NCI-H446 (cell line): ENCODE measurements at places on chromosomes 4 and X.

DNA sequence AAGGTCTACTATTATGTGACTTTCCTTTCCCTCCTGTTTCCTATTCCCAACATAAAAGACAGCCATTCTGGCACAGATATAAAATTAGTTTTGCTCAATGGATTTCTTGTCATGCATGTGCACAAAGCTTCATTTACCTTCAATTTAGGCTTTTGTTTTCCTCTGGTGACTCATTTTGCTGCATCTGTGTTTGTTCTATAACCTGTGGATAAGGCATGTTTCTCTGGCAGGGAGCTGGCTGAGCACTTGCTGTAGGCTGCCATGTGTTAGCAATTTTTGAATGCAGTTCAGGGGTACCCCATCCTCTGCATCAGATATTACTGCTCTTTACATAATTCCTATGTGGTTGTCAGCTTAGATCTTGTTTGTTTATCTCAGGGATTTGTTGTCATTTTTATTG is 202.8 kb upstream of the GRID2 start:
- DNase-seq: peak; percentile 92

GRCh38 chr4:66565801-66566200 is 895.5 kb upstream of the EPHA5 start:
- DNase-seq: no peak

GRCh38 chrX:34631479-34632220 is 25.4 kb downstream of the TMEM47 start:
- DNase-seq: no peak

DNA sequence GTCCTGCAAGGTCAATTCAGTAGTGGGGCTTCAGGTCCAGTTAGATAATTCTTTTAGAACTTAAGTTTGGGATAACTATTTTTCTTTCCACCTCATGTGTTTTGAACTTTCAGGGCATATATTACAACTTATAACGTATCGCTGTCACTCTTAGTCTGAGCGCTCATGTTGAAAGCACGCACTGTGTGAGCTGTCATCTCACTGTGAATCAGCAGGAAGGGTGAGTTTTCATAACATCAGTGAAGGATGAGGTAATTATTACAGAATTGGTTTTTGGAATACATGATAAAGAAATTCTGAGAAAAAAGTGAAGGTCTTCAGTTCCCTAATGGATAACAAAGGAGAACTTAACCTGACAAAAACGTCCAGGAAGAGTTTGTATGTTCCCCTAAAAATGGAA is 45.1 kb upstream of the SLC4A4 start:
- DNase-seq: no peak

- no peak for DNase-seq
Measured at GRCh38 chrX:40875476-40875875, 140.1 kb upstream of the MED14 start.

- DNase-seq: no peak
Measured at GRCh38 chrX:69068301-69069085, 96.8 kb downstream of the PJA1 start.

DNA sequence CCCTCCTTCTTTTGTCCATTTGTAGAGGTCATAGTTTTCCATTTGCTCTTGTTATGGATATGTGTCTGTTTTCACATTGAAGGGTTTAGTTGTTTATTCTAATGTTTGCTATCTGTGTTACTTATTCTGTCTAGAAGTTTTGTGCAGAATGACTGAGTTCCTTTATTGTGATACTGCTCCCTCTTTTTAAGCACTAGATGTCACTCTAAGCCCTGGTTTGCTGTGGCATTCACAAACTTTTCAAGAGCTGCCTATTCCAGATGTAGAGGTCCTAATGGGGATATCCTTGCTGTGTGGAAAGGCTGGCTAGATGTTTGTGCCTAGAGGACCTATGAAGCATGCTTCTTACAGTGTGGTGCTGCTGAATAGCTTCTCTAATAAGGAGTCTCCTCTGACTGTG is 338.6 kb downstream of the SPIN4 start:
- no peak for DNase-seq

DNA sequence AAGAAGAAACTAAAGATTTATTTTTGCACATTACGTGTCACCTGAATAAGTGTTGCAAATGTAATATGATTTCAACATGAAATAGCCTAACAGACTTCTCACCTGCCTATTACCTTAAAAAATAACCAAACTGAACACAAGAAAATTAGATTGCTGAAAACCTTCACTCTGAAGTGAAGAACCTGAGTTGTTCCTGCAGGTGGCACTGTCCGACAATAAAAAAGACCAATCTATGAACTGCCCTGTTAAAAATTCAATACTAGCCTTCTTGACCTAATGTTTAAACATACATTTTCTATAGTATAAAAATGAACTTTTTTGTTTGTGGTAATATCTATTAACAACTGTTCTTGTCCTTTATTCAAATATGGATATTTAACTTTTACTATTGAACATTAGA is 69.2 kb upstream of the PNPLA4 start:
- DNase-seq: peak; percentile 18

DNA sequence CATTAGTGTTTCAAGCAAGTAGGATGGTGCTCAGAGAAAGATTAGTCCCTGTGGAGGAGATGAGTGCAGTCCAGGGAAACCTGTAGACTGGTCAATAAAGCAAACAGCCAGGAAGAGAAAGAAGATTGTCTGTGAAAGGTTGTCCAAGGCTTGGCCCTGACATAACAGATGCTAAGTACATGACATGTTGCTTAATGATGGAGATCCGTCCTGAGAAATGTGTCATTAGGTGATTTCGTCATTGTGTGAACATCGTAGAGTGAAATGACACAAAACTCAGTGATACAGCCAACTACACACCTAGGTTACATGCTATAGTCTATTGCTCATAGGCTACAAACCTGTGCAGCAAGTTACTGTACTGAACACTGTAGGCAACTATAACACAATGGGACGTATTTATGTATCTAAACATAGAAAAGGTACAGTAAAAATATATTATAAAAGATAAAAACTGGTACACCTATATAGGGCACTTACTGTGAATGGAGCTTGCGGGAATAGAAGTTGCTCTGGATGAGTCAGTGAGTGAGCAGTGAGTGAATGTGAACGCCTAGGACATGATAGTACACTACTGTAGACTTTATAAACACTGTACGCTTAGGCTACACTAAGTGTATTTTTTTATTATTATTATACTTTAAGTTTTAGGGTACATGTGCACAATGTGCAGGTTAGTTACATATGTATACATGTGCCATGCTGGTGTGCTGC is 9.0 kb upstream of the PRSS48 start:
- DNase-seq: no peak

DNA sequence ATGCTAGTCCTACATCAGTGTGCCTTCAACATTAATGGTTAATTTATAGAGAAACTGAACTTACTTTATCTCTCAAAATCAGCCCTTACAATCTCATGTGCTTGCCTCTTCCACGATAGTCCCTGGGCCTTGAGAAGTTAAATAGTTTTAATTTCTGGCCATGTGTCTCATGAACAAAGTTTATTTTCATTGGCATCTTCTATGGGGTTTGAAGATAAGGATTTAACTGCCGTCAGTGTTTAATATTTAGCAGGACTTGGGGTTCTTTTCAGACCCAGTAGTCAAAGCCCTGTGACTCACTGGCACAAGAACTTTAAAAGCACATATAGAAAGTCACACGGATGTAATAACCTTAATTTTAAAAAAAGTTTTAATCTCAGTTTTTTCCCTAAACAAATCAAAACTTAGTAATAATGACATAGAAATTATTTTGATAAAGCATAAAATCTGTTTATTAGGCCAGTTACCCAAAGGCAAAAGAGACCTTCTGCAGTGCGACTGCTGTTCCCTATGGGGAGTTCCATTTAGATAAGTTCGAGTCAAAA is 10.1 kb upstream of the MPP1 start:
- DNase-seq: no peak

GRCh38 chr4:153221783-153222706 is 17.8 kb downstream of the TRIM2 start:
- no peak for DNase-seq

DNA sequence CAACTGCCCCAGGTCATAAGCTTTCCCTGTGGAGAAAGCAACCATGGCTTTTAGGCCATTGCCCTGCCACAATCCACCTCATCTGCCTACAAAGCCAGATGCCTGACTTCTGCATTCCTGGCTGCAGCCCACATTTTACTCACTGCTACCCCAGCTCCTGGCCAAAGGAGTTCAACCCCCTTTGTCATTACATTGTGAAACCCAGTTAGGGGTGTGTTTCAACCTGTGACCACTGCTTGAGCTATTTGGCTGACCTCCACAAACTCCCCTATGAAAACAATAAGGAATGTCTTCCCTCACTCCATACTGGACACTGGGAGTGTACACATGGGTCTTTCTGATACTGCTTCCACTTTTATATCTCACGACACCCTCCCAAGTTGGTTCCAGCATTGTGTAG is 589.2 kb downstream of the SH3BGRL start:
- DNase-seq: no peak

GRCh38 chr4:95421869-95422268 is 126.9 kb downstream of the UNC5C start:
- no peak for DNase-seq

DNA sequence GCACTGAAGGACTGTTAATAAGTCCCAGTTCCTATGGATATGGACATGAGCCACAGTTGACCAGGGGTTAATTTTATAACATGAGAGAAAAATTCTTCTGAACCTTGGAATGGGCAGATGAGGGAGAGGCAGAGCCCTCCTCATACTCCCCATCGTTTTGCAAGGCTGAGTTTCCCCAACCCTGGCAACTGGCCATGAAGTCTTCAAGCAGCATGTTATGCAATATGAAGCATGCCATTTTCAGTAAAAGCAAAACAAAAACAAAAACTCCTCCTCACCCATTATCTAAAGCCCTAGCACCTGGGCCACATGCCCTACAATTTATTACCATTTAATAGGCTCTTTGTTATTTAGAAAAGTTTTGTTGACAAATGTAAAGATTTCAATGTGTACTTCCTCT is 64.5 kb downstream of the GPC4 start:
- DNase-seq: peak; percentile 9

DNA sequence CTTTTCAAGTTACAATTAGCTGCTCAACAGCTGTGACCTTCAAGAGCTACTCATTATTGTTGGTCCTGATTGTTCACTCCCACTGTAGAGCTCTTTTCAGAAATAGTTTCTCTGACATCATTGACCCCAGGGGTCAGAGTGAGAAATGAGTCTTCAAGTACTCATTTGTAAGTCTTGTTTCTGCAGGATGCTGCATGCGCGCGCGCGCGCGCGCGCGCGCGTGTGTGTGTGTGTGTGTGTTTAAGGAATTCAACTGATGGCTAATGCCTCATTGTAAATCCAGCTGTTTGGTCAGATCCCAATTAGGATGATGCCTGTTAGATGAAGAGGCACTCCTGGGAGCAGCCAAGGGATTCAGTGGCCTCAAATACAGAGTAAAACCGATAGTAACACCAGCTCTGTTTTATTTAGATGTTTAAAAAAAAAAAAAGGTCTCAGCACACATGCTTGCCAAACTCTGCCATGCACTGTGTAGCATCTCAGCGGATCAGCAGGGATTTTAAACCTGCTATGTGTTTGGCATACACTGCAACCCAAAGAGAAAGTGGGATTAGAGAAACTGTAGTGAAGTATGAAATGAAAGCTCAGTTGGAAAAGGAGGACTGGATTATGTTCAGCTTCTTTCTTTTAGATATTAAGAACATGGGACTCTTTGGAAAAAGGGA is 332.3 kb downstream of the ADGRL3 start:
- DNase-seq: no peak

DNA sequence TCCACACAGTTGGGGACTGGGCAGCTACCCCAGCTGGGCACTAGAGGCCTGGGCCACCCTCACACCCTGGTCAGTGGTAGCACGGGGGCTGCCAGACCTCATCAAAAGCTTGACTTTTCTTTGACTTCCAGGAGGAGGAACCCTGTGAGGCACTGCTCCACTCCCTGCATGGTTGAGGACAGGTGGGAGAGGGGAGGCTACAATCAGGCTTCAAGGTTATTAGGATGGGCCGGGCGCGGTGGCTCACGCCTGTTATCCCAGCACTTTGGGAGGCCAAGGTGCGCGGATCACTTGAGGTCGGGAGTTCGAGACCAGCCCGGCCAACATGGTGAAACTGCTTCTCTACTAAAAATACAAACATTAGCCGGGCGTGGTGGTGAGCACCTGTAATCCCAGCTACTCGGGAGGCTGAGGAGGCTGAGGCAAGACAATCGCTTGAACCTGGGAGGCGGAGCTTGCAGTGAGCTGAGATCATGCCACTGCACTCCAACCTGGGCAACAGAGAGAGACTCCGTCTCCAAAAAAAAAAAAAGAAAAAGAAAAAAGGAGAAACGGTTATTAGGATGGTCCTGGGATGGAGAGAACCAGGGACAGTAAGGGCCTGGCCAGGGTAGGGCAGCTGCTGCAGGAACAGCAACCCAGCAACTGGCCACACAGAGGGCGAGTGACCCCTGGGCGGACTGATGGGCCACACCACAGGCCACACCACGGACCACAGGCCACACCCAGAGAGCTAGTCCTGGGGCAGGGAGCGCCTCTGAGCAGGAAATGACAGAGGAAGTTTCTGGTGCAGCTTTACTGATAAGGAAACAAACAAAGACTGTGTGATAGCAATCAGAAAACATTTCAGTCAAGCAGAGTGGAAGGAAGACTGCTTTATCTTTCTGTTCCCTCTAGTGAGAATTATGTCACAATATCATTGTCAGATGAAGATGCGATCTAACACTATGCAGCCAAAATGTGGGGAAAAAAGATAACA is 20.5 kb upstream of the OPN1LW start:
- DNase-seq: no peak

DNA sequence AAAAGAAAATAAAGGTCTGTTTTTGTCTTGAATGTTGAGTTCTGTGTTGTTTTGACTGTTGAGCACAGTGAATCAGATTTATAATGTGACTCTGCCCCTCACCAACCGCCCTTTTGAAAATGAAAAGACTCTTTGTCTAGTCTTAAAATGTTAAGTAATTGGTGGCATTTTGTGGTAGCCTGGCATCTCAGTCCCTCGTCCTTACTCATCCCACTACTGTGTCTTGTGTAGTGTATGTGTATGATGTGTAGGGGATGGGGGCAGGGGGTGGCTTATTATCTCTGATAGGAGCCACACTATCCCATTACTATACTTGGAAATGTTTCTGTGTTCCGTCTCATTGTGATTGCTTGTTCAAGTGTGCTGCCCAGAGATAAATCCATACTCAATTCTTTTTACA is 12.2 kb downstream of the KLHL34 start:
- peak; percentile 6 for DNase-seq

GRCh38 chr4:83993774-83994173 is 457.9 kb downstream of the GPAT3 start:
- no peak for DNase-seq

- no peak for DNase-seq
Measured at GRCh38 chrX:38986586-38986985, 185.3 kb downstream of the MID1IP1 start.

GRCh38 chr4:89658701-89659024 is 178.3 kb downstream of the SNCA start:
- DNase-seq: no peak
